ENCODE measurements at places on chromosomes 12 and 14.

DNA sequence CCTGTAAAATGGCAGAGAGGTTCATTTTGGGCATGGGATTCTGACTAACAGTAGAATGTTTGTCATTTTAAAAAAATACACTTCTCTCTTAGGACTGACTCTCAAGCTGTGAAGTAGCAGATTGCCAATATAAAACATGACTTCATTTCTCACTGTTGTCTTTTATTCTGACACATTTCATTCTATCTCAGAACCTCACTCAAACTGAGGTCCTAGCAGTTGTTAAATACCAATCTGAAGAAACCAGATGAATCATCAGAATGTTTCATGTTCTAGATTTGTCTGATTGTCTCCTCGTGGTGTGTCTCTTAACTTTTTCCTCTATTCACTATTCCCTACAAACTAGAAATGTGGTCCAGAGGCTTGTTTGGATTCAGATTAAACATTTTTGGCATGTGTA, 276.5 kb upstream of the NPAS3 start:
- DNase-seq = no peak

- DNase-seq = no peak
Measured at GRCh38 chr14:106268013-106268727, 741.8 kb downstream of the TMEM121 start.

DNA sequence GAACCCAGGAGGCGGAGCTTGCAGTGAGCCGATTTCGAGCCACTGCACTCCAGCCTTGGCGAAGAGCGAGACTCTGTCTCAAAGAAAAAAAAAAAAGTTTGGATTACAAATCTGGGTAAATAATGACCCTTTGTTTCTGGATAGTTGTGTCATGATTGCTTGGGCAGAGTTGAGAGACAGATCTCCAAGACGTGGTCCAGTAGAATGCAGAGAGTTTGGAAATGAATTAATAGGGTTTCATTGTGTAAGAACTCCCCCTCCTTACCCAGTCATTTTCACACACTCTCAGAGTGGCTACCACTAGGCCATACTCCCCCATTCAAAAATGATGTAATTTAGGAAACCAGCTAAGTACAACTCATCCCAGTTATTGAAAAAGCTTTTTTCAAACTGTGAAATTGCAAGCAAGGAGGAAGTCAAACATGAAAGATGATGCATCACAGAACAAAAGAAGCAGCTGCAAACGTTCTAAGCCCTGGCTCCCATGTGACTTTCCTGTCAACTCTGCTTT, 1331.9 kb downstream of the AACS start:
- peak; percentile 1 for DNase-seq

- DNase-seq = no peak
Measured at GRCh38 chr14:30193845-30194501, 266.3 kb upstream of the PRKD1 start.
